ENCODE measurements at places on chromosomes 1 and 21.

DNA sequence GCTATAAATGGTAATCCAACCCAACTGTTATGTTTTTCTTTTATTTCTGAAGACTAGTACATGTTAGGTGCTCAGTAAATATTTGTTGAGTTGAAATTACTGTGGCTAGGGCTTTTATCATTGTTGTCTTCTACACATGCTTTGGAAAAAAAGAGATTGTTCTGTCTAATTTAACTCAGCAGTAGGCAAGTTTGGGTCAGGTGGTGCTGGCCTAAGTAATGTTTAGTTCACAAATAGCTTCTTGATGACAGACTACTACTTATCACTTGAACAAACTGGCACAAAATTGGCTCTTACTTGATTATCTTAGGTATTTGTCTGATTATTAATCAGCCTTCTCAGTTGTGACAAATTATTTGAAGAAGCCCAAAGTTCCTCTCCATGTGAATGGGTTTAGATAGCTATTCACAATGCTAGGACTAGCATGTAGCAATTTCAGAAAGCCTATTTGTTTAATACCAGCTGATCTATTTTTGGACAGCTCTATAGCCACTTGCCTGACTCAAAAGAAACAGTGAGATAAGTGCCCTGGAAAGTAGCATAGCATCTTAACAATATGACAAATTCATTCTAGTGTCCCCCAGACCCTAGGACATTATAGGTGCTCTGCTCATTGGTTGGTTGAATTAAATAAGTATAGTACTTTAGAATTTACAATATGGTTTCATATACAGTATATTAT, 32.6 kb downstream of the TMEM200B start:
- no peak for DNase-seq

DNA sequence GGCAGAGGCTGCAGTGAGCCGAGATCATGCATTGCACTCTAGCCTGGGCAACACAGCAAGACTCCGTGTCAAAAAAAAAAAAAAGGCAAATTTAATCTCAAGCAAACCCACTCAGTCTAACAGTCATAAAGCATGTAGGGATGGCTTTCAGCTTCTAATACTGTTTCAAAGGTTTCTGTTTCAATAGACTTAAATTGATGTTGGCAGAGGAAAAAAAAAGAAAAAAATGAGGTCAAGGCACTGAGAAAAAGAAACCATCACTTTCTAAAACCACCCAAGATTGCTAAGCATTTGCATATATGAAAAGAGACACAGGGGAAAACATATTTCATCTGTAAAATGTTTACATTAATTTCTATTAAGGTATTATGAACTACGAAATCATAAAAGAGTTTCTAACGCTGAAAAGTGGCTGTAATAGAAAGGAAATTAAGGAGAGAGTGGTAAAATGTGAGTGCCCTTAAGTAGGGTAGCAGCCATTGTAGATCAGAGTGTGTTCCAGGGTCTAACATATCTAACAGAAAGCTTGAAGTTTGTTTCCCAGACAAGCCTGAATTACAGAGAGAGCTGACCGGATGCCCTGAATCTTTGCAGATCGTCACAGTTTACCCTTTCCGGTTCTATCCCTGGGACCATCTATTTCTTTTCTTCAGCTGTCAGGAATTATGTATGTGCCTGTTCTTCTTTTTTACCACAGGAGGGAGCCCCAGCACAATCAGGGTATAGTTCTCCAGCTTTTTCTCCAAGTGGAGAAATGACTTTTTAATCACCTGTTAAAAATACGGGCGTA, 70.0 kb downstream of the PLD5 start:
- no peak for DNase-seq

GRCh38 chr1:201217851-201218250, 27.2 kb downstream of the IGFN1 start:
- no peak for DNase-seq

DNA sequence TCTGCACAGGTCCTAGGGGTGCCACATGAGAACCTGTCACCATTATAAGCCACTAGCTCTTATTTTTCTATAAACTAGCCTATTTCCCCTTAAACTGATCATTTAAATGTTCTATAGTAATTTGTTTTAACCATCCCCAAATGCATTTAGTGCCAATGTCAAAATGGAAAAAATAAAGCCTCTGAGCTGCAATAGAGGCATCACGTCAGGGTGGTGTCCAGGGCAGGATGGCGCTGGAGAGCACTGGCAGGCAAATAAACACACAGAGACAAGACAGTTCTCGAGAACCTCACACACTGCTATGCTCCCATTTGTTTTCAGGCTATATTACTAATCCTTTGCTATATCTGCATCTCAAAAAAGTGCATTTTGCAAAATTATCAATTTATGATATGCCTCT, 73.4 kb upstream of the NEK2 start:
- DNase-seq, result peak; percentile 43

GRCh38 chr1:145845144-145845513, 301 bp upstream of the NUDT17 start:
- no peak for DNase-seq

DNA sequence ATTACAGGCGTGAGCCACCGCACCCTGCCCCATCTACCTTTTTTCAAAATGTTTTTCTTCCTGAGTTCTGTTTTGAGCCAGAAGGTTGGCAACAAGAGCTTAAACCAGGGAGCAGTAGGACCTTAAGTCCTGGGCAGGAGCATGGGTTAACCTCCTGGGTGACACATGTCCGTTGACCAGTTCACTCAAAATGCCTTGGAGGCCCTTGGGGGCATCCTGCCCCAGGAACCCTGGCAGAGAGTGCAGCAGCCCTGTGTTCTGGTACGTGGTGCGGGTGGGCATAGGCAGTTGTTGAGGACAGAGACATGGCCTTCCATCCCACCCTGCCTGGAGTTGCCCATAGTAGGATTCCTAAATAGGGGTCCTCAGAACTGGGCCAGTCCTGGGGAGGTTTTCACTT, 11.6 kb downstream of the H6PD start:
- no peak for DNase-seq

- DNase-seq, result no peak
These were observed 15.7 kb downstream of the TFF3 start for GRCh38 chr21:42299324-42300044.

DNA sequence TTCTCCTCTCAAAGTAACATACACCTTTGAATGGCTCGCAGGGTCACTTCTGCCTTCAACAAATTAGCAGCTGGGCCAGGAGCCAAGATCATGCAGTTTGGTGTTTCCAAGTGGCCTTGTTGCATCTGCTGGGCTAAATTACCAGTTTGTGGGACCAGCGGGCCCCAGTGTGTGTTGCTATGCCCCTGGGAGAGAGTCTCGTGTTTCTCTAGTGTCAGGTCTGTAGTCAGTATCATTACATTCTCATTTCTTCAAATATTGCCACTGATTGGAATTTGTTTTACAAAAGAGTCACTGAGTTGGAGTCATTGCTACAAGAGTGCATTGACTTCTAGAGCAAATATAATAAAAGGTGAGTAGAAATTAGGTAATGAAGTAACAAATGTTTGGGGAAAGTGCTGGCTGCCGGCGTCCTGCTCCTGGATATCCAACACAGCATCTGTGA, 35.5 kb downstream of the RHOU start:
- no peak for DNase-seq

DNA sequence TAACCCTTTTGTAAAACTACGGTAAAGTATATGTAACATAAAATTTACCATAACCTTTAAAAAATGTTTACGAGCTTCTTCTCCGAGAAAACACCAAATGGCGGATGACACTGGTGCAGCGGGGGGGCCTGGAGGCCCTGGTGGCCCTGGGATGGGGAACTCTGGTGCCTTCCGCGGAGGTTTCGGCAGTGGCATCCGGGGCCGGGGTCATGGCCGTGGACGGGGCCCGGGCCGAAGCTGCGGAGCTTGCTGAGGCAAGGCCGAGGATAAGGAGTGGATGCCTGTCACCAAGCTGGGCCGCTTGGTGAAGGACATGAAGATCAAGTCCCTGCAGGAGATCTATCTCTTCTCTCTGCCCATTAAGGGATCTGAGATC, 7.5 kb downstream of the MFSD2A start:
- no peak for DNase-seq

- DNase-seq, result no peak
These were observed 215.5 kb downstream of the KCNJ6 start for GRCh38 chr21:37700641-37701202.

DNA sequence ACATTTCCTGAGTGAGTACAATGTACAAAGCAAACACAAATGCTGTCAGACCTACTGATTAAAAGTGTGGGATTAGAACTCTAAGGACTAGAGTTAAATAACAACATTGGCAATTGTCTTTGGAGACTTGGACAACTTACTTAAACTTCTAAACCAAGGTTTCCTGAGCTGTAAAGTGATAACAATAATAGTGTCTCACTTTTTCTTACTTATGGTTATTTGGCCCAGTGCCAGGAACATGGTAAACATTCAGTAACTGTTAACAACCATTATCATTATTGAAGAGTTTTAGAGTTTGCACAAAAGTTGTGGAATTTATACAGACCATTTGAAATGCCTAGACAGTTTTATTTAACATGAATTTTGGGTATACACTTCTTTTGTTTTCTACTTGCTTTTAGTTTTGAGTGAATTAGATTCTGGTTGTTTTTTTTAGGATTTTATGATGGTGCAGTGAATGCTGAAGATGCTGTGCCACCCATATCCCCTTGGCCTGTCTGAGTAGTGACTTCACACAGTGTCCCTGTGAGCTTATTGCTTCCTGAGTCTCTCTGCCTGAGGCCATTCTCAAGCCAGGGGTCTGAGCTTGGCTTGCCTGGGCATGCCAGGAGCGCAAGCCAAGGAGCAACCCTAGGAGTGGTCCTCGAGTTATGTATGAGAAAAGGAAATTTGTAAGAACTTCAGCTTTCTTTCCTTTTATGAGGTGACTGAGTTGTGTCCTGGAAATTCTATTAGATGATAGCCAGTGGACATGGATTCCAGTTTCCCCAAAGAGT, 932.8 kb downstream of the TTLL7 start:
- no peak for DNase-seq

Data from hypothalamus (tissue), 51 donors.